ENCODE measurements at places on chromosomes 1 and 21.

DNA sequence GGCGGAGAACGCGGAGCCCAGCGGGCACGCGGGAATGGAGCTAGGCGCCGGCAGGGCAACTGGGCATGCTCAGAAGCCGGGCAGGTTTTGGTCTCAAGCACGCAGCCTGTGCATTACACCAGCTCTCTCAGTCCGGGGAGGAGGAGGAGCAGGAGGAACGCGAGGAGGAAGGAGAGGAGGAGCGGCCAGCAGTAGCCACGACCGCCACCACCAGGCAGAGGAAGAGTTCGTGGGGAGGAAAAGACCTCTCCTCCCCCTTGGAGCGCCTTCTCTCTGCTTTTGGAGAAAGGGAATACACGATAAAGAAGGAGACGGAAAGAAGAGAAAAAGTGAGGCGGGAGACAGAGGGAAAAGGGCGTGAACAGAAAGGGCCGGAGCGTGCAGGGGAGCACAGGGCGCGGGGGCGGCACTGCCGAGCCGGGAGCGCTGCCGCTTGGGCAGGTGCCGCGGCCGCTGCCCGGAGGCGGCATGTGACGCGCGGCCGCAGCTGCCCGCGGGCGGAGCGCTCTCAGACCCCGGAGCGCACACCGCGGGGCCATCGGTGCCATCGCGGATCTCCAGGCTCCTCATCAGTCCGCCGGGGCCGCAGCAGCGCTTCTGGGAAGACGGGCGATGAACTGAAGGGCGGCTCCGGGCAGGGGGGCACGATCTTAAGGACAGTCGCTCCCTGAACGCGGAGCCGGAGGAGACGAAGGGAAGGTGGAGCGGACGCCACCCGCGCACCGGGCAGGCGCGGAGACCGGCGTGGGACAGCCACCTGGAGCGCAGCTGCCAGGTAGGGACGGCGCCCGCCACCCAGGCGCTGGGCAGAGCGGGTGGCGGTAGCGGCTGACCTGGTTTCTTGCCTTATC, at the start of gene CHRM3:
CHRM3 (plus strand) TSS at position 116 of the 851 bp plus-strand sequence. CDS start 520,884 bp downstream, outside the sequence.
- DNase-seq = no peak

DNA sequence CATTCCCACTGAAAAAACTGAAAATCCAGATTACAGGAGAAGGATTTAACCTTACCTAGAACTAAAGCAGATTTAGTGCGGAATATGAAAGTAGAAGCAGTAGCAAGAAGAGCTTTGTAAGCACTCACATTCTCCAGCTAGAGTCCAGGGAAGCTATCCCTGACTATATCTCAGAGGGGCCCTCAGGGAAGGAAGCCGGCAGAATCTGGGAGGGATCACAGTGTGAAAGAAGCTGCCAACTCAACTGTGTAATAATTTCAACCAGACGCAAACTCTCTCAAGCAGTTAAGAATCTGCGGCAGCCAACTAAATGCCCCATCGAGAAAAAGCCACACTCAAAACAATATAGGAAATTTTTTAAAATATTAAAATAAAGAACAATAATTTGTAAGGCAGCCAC, 163.8 kb downstream of the EIF4G3 start:
- DNase-seq = peak; percentile 48

GRCh38 chr1:245679821-245680780, 525.3 kb downstream of the KIF26B start:
- no peak for DNase-seq

DNA sequence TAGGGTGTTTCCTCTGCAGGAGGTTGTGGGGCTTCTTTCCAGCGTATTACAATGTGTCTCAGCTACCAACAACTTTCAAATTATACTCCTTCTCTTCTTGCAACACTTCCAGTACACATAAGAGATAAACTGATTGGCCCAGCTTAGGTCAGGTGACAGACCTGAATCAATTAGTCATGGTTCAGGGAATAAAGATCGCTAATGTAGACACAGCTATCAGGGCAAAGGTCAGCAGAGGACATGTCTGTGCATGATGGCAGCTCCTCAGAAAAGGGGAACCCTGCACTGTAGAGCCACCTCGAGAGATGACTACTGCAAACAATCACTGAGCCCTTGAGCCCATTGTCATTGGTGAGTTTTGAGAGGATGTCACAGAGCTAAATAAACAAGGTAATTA, 36.8 kb upstream of the PKN2 start:
- DNase-seq = no peak

Data from non-pigmented ciliary epithelial cell (primary cell).